ENCODE measurements at places on chromosomes 3 and 15.
A peak's percentile ranks its signal among the peaks of the same experiment; 100 is the strongest.

GRCh38 chr3:18044971-18045880 lies 302.8 kb upstream of the TBC1D5 start:
- no peak for DNase-seq

- DNase-seq, result no peak
These were observed 412.0 kb upstream of the RBMS3 start for GRCh38 chr3:28868897-28869296.

GRCh38 chr3:170414202-170414663 lies 4.4 kb upstream of the CLDN11 start:
- DNase-seq, result no peak

GRCh38 chr3:193564012-193564411 lies 9.3 kb upstream of the ATP13A4 start:
- DNase-seq, result no peak

DNA sequence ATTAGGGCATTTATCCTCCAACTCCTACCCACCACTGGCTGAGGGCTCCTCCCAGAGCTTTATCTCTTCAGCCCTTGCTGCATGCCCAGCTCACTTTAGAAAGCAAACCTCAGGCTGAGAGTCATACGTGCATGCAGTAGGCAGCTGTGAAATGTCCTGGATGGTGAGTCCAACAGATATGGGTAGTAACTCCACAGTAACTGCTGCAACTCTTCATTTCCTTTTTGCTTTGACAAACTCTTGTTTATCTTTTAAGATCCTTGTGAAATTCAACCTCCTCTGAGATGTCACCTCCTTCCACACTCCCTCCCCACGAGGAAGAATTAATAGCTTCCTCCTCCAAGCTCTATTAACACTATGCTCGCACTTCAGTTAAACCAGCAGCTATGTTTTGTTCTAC lies 35.9 kb upstream of the CTNNB1 start:
- DNase-seq, result no peak

- DNase-seq, result no peak
These were observed 15.7 kb upstream of the RASA2 start for GRCh38 chr3:141471160-141471559.

GRCh38 chr3:174441588-174442301 lies 417.4 kb upstream of the NAALADL2 start:
- DNase-seq, result no peak

- no peak for DNase-seq
These were observed 155.7 kb downstream of the SMAD6 start for GRCh38 chr15:66857694-66858093.

- DNase-seq, result no peak
These were observed 667 bp upstream of the ACOX2 start for GRCh38 chr3:58537412-58538301.

- DNase-seq, result no peak
These were observed 157.9 kb upstream of the BHLHE40 start for GRCh38 chr3:4821338-4821737.

DNA sequence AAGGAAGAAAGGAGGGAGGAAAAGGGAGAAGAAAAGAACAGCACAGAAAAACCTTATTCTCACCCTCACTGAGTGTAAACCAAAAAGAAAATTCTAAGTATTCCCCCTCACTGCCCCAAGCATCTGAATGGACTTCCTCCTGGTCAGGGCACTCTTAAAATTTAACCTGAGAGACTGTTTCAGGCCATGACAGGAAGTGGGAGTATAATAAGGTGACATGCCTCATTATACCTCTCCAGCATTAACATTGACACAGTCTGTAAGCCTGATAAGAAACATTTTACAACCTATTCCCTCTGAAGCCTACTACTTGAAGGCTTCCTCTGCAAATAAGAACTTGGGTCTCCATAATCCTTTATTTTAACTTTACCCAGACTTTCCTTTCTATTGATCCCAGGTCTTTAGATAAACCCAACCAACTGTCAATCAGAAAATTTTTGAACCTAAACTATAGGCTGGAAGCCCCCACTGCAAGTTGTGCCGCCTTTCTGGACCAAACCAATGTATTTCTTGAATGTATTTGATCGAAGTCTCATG lies 41.7 kb downstream of the SLCO2A1 start:
- DNase-seq, result no peak

GRCh38 chr3:185342459-185343174 lies 20.3 kb upstream of the MAP3K13 start:
- no peak for DNase-seq

DNA sequence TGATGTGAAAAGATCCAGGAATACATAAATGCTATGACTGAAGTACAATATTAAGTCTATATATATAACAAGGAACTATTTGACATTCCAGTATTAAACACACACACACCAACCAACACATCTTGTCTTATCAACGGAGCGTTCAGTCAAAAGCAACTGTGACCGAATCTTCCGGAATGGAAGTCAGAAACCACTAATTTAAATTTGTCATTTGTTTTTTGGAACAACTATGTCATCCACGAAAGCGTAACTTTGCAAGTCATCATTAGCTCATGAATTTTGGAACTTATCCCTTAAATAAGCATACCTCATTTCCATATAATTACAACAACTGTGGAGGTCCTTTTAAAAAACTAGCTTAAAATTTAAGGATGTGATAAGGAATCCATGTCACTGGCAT lies 5.0 kb downstream of the ZNF385D start:
- no peak for DNase-seq

DNA sequence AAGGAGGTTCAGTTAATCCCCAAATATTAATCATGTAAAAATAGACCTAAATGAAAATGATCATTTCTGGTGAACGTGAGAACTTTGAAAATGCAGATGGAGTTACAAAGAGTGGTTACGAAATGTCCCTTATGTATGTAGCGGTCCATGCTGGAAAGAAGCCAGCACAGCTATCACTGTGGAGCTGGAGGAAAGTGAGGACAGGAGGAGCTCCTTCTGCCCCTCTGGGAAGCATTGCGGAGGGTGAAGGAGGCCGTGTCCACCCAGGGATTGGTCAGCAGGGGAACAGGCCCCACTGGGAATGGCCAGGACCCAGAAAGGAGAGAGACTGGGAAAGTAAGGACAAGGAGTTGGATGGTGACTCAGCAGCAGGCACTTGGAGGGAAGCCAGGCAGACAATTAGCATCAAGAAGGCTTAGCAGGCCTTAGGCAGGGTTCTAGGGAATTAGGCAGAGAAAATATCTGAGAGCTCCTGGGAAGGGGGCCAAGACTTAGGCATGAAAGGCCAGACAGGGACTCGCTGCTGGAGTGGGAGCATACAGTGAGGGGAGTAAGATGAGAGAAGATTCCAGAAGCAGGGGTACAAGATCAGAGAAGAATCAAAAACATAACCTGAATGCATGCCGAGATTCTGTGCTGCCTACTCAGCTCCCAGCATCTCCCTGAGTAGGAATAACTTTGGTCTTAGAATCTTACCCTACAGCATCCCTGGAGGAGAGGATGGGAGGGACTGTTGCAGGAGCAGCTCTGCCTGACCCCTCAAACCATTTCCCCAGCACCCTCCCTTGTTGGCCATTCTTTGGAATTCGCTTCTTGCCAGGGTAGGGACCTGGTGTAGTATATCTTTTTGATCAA lies 171.0 kb upstream of the UMPS start:
- DNase-seq, result peak; percentile 40

DNA sequence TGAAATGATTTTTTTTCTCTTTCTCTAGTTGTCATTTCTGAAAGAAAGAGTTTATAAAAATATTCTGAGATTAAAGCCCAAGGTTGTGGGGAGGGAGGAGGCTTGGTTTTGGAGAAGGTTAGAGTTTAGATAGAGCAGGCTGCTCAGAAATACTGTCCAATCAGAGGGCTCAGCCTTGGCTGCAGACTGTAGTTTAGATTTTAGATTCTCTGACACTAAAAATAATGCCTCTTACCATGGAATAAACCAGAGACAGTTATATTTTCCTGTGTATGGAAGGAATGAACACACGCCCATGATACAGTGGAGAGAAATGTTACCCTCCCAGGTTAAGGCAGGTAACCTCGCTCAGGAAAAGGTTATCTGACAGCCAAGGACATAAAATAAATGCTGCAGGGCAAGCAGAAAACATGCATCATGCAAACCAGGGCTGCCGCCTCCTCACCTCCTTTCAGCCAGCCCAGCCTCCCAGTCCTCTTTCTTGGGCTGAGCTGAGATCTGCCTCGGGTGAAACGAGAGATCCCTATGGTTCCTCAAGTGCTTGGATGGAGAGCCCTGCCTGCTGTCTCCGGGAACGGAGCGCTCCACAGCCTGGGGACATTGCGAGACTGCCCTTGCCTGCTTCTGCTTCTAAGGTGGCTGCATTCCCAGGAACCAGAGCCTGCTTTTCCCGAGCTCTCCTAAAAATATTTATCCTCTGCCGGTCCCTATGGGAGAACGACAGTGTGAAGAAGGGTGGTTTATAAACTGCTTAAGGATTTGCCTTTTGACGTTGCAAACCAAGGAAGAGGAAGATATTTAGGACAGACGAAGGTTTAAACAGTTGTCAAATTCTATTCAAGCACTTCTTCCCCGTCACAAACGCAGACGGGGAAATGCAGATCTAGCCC lies 848 bp downstream of the NCEH1 start:
- no peak for DNase-seq

GRCh38 chr3:197168063-197168462 lies 130.3 kb downstream of the DLG1 start:
- DNase-seq, result no peak

GRCh38 chr3:8345398-8345797 lies 156.2 kb upstream of the LMCD1 start:
- no peak for DNase-seq

DNA sequence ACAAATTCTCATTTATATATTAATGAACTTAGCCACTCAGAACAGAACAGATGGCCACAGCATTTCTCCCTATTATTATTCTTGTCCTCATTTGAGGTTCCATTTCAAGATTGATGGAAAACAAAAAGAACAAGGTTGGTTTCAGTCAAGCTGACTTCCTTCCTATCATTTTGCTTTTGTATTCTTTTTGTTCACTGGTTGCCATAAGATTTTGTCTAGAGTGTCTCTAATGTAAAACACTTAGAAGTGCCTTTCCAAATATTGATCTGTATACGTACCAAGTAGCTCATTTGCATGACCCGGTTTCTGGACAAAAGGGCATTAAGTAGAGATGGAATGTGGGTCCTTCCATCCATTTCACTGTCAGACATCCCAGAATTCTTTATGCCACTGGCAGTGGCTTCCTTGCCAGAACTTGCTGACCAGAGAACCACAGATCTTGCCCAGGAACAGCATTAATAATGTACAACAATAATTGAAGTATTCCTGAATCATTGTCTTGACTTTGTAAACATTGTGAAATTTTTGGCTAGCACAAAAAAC lies 63.8 kb downstream of the PEX5L start:
- DNase-seq, result no peak

GRCh38 chr15:87238451-87239068 lies 1018.0 kb downstream of the NTRK3 start:
- no peak for DNase-seq

- DNase-seq, result no peak
These were observed 16.3 kb downstream of the CCR3 start for GRCh38 chr3:46258525-46258924.

- no peak for DNase-seq
These were observed 36.1 kb downstream of the SPSB4 start for GRCh38 chr3:141087076-141087777.

GRCh38 chr3:47339951-47340350 lies 40.9 kb upstream of the PTPN23 start:
- no peak for DNase-seq

GRCh38 chr3:113148284-113148683 lies 63.1 kb upstream of the BOC start:
- no peak for DNase-seq

DNA sequence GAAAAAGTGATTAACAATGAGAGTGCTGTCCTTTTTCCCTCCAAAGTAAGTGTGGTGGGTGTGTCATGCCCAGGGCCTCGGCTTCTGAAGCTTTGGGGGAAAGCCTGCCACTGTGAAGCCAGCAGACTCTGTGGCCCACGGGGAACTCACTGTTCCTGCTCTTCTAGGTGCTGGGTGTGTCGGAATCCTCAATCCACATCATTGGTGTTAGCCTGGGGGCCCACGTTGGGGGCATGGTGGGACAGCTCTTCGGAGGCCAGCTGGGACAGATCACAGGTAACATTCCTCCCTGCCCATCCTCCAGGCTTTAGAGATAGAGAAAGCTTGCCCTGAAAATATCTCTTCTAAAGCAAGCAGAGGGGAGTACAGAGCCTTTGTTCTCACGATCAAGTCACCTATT lies 11.6 kb downstream of the PLA1A start:
- DNase-seq, result no peak

DNA sequence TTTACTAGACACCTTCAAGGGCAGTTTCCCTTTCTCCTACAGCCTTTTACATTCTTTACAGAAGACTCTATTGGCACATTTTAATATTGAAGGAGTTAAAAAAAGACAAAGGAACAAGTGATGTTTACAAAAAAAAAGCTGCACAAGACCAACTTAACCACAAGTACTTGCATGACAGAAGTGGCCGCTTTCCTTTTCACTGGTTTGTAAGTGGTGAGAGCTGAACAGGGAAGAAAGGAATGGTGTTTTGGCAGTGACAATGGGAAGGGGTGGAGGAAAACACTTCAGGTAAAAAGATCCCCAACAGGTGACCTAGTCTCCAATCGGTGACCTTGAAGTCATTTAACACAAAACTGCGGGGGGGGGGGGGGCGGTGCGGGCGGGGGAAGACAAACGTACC lies 1.1 kb downstream of the WDR72 start:
- no peak for DNase-seq

- no peak for DNase-seq
These were observed 81.1 kb upstream of the NEO1 start for GRCh38 chr15:72970933-72971760.

GRCh38 chr15:49215768-49216739 lies 46.0 kb downstream of the GALK2 start:
- no peak for DNase-seq

DNA sequence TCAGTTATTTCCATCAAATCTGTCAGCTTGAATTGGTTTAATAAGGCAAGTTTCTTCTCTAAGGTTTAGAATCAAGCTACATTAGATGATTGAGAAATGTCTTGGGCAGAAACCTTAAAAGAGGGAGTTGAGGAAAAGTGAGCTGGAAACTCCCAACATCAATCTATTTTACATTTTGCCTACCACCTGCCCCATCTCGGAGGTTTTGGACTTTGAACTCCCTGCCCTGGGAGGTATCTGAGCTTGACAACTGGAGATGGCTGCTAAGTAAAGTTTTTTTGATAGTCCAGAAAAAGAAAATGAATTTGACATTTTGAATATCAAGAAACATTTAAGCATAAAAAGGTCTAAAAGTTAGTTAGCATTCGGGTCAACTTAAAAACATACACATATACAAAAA lies 234.2 kb downstream of the NFKBIZ start:
- DNase-seq, result no peak

GRCh38 chr15:26201177-26201858 lies 338.2 kb upstream of the ATP10A start:
- no peak for DNase-seq

- DNase-seq, result no peak
These were observed 41.9 kb downstream of the CMTM8 start for GRCh38 chr3:32280262-32280910.

- DNase-seq, result no peak
These were observed 19.1 kb upstream of the RARRES1 start for GRCh38 chr3:158751316-158751715.

GRCh38 chr15:87470923-87471322 lies 785.6 kb downstream of the NTRK3 start:
- no peak for DNase-seq

GRCh38 chr3:122679882-122680474 lies 661 bp upstream of the PARP14 start:
- DNase-seq, result no peak

GRCh38 chr3:150177673-150178381 lies 207.1 kb upstream of the PFN2 start:
- DNase-seq, result no peak

All from D721Med (cell line).